ENCODE measurements at places on chromosomes 16 and 17. TPM values are rescaled to one million over a fixed set of nuclear protein-coding genes. Genes with fewer than 3 reads are reported as not detected.

C17orf50 gene
- not detected for total RNA-seq

ADGRG1 gene
- 32.0 TPM for total RNA-seq

KRTAP16-1 gene
- 4.5 TPM for total RNA-seq

GDPD1 gene
- total RNA-seq, result 2.7 TPM

C17orf78 gene
- total RNA-seq, result not detected

CCDC40 gene
- 3.3 TPM for total RNA-seq

ZNF18 gene
- total RNA-seq, result 12.6 TPM

GPR179 gene
- 0.10 TPM for total RNA-seq

ACBD4 gene
- total RNA-seq, result 4.6 TPM

IL21R gene
- 0.39 TPM for total RNA-seq

SPATA22 gene
- total RNA-seq, result 0.39 TPM

C1QTNF8 gene
- total RNA-seq, result not detected

CTRL gene
- 0.49 TPM for total RNA-seq

WIPI1 gene
- total RNA-seq, result 44.4 TPM

PDILT gene
- not detected for total RNA-seq

SLFN14 gene
- 1.6 TPM for total RNA-seq

DNA sequence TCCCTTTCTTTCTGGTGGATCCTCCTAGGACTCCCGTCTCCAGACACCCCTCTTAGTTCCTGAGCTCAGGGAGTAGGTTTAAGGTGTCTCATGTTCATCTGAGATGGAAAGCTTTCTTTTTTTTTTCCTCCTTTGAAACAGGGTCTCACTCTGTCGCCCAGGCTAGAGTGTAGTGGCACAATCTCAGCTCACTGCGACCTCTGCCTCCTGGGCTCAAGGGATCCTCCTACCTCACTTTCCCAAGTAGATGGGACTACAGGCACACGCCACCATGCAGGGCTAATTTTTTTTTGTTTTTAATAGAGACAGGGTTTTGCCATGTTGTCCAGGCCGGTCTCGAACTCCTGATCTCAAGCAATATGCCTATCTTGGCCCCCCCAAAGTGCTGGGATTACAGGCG is 3.6 kb upstream of the GSE1 start:
- DNase-seq, result no peak

- DNase-seq, result peak; percentile 91
These were observed 10.6 kb upstream of the TERF2 start for GRCh38 chr16:69396187-69397061.

DNA sequence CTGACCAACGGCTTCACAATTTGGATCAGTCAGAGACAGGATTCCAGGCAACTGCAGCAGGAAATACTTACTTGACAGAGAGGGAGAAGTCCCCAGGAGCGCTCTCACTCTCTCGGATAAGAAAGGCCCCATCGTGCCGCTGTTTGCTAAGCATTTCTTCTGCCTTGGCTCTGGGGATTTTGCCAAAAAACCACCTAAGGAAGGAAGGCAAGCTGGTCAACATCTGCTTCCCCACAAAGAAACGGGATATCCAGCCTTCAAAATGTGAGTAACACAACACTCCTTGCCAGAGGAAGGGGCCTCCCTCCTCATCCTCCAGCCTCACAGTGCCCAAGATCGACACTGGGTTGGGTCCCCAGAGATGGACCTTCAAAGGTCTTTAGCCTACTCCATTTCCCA is 36.6 kb upstream of the SLC25A19 start:
- DNase-seq, result no peak

- peak; percentile 37 for DNase-seq
These were observed 48.6 kb upstream of the MNT start for GRCh38 chr17:2449486-2449885.

DNA sequence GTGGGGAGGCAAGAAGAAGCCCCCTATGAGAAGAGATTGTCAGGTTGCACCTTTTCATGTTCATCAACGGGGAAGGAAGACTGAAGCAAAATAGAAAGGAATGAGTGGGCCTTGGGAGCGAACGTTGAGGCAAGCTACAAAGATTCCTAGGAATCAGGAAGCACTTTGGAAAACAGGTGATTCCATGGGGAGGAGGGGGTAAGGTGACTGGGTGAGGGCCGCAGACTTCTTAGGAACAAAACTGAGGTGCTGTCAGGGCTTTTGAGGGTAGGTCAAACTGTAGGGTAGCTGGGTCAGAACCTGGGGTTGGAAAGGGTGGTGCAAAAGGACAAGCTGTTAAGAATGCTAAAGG is 528 bp downstream of the ITFG1 start:
- DNase-seq, result no peak

DNA sequence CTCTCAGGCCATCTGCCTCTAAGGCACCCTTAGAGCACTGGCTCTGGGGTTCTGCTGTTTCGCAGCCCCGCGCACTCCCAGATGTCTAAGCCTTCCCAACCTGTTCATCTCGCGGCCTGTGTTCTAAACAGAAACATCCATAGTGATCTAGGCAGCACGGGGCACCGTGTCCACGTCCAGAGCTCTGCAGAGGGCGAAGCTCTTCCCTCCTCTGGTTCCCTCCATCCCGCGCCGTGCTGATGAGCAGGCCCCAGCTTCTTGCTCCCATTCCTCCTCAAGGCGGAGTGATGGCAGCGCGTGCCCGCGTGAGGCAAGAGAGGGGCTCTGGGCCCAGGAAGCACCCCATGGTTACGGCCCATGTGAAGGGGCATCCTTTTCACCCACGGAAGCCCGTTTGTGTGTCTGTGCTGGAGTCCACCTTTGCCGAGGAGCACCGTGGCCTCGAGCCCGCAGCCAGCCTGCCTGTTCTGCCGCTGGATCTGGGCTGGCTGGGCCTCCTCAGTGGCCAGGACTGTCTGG is 3.6 kb downstream of the SPIRE2 start:
- DNase-seq, result no peak

DNA sequence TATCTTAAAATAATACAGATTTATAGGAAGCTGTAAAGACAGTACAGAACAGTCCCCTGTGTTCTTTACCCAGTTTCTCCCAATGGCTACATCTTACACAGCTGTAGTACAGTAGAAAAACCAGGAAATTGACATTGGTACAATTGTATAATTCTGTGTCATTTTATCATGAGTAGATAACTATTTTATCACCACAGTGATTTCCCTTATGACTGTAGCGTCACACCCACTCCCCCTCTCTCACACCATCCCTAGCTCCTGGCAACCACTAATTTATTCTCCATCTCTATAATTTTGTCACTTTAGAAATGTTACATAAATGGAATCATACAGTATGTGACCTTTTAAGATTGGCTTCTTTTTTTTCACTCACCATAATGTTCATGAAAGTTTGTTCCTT is 30.9 kb downstream of the CLTC start:
- DNase-seq, result no peak

DNA sequence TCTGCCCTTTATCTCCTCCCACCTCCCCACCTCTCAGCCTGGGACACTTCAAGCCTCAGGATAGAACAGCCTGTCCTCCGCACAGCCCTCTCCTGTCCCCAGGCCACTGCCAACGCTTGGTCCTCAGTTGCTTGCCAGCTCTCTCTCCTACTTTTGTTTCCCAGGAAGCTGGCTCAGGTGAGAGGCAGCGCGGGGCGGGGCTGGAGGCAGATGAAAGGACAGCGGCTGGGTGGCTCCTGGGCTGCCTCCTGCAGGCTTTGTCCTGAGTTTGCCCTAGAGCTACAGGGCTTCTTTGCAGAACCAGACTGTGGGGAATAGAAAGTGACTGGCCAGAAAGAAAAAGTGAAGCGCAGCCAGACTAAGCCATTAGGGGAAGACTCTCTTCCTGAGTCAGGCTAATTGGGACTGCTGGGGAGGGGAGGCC is 48.2 kb upstream of the CDC42EP4 start:
- DNase-seq, result no peak

GRCh38 chr17:3935825-3936355 is 19.6 kb upstream of the P2RX1 start:
- DNase-seq, result no peak

GRCh38 chr16:88659160-88659559 is 3.7 kb downstream of the MVD start:
- DNase-seq, result no peak

GRCh38 chr17:72173499-72174116 is 52.8 kb downstream of the SOX9 start:
- DNase-seq, result no peak

DNA sequence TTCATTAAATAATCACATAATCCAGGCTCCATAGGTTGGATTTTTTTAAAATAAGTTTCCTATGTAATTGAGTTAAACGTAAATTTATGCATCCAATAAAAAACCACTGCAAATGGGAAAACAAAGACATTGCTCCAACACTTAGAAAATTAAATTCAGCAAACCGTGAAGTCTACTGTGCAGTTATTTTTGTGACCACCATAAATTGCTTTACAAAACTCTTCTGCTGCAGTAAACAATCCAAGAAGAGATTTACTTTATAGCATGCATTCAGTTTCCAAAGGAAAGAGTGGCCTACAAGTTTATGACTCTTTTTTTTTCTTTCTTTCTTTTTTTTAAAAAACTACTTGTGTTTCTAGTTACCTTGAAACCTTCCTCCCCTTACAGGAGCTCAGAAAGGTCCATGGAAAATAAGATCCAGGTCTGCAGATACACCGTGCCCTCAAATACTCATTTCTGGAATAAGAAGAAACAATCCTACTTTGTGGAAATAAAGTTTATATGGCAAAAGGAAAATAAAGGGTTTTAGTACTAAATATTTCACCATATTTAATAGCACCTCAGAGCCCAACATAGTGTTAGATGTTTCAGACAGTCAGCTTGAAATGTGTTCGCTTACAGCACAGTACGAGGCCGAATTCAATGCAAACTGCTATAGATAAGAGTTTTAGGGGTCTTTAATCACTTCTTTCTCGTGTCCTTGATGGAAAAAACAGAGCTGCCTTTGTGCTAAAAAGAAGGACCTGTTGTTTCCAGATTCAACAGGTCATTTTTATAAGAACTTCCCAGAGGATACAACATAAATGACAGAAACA is 3.2 kb downstream of the HS3ST3A1 start:
- DNase-seq, result no peak

- DNase-seq, result no peak
These were observed 12.6 kb upstream of the CA10 start for GRCh38 chr17:52170963-52171572.

DNA sequence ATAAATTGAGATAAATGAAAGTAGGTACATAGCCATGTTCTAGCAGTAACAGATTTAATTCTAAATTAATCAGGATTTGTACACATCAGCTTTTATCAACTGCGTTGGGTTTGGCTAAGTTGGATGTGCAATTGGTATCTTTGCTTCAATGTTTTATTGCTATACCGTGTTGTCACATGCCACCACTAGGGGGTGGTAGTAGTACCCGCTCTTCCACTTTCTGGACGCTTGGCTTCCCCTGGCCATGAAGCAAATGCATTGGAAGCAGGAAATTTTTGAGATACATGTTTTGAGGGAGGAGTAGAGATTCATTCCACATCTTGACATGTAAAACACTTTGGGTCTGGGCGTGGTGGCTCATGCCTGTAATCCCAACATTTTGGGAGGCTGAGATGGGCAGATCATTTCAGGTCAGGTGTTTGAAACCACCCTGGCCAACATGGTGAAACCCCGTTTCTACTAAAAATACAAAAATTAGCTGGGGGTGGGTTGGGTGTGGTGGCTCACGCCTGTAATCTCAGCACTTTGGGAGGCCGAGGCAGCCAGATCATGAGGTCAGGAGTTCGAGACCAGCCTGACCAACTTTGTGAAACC is 58.6 kb downstream of the EMP2 start:
- DNase-seq, result peak; percentile 8

- no peak for DNase-seq
These were observed 66.5 kb downstream of the TEX2 start for GRCh38 chr17:64196601-64197000.

DNA sequence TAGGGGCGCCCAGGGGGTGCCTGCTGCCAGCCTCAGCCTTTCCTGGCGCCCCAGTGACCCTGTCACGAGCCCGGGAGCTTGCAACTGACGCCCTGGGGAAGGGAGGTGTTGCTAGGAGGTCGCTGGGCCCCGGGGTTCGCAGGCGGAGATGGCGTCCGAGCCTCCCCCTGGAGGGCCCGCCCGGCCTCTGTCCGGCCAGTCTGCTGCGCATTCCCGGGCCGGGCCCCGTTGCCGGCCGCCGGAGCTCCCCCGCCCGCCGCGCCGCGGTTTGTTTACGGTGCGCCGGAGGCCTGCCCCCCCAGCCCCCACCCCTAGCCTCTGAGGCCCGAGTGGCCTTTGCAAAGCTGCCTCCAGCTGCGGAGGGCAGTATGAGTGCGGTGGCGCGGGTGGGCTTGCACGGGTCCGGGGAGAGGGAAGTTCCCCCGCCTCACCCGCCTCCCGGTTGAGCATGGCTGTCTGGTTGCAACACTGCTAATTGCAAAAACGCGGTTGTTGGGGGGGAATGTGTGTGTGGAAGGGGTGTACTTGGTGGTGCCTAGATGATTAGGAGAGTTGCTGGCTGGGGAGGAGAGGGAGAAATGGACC is 514 bp downstream of the THRA start:
- DNase-seq, result peak; percentile 22

- DNase-seq, result no peak
These were observed 6.4 kb upstream of the FOXJ1 start for GRCh38 chr17:76147211-76148014.

DNA sequence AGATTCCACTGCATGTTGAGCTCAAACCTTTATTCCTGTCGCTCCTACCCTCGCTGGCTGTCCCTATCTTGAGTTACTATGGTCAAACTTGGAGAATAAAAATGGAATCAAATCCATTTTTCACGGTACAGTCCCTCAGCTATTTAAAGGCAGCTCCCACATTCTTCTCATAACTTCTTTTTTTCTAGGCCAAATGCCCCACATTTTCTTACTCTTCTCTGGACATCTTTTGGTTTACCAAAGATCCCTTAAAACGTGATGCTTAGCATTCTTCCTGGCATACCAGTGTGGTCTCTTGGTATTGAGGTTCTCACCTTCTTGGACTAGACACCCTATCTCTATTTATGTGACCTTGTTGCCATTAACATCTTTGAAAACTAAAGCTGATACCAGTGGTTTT is 48.3 kb upstream of the MAF start:
- no peak for DNase-seq

DNA sequence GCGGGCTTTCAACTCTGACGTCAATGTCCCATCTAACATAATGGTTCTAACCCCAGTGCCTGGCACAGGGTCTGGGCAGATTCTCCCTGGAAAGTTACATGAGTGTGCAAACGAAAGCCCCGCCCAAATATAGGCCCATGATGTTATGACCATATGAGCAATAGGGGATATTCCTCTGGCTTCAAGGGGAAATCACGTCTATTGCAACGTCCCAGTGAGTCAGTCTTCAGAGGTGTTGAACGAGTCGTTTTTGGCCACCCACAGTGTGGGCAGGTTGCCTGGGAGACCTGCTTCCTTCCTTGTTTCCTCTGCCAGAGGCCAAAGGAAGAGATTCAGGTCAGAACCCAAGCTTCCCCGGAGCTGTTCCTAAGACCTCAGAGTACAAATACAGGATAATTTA is 30.3 kb downstream of the PIK3R5 start:
- no peak for DNase-seq

GRCh38 chr16:17858061-17858460 is 387.3 kb upstream of the XYLT1 start:
- no peak for DNase-seq

GRCh38 chr17:81563861-81564586 is 11.9 kb upstream of the FAAP100 start:
- DNase-seq, result no peak

DNA sequence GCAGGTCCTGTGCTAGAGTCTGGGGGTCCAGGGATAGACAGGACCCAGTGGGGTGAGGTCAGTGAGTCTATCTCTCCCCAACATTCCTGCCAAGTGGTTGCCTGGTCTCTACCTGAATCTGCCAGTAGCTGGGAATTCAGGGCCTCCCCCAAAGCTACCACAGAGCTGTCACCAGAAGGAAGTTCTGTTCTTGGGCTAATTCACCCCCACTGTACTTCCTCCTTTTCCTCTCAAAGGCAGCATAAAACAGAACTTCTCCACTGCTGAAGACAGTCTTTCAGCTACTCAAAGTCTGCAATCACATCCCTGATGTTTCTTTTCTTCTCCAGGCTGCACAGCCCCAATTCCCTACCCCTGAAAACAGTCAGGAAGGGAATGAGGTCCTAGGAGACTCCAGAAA is 8.7 kb downstream of the CAMTA2 start:
- DNase-seq, result no peak

All from skin of body (tissue), 3 donors.